Right lung (tissue), 10 donors: ENCODE measurements at places on chromosomes 1 and 21.
A peak's percentile ranks its signal among the peaks of the same experiment; 100 is the strongest.

- DNase-seq = no peak
Measured at GRCh38 chr1:1065265-1065939, 8.7 kb downstream of the RNF223 start.

- DNase-seq = peak; percentile 80
Measured at GRCh38 chr1:183096894-183097293, 73.7 kb downstream of the LAMC1 start.

DNA sequence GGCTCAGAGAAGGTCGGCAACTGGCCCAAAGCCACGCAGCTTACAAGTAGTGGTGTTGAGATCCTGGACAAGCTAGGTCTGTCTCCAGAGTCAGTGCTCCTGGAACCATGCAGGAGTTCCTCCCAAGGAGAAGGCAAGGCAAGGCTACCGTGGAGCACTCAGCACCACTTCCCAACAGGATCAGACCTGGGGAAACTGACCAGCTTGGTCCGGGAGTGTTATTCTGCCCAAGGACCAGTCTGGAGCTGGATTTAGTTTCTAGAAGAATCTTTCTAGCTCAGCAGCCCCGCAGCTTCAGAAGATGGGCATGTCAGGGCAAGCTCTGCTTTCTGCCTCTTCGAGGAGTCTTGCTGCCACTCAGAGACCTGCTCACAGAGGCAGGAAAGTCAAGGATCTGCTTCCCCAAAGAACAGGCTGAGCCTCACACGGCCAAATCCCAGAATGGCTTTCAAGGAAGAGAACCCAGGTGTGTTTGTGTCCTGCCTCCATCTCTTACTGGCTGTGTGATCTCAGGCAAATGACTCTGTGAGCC, 302.8 kb downstream of the MATN1 start:
- DNase-seq = no peak

- peak; percentile 84 for DNase-seq
Measured at GRCh38 chr1:28259934-28260802, 850 bp downstream of the SESN2 start.

- no peak for DNase-seq
Measured at GRCh38 chr21:16070207-16070651, 340.4 kb downstream of the USP25 start.

GRCh38 chr21:32372755-32373154, 20.1 kb downstream of the URB1 start:
- DNase-seq = no peak

DNA sequence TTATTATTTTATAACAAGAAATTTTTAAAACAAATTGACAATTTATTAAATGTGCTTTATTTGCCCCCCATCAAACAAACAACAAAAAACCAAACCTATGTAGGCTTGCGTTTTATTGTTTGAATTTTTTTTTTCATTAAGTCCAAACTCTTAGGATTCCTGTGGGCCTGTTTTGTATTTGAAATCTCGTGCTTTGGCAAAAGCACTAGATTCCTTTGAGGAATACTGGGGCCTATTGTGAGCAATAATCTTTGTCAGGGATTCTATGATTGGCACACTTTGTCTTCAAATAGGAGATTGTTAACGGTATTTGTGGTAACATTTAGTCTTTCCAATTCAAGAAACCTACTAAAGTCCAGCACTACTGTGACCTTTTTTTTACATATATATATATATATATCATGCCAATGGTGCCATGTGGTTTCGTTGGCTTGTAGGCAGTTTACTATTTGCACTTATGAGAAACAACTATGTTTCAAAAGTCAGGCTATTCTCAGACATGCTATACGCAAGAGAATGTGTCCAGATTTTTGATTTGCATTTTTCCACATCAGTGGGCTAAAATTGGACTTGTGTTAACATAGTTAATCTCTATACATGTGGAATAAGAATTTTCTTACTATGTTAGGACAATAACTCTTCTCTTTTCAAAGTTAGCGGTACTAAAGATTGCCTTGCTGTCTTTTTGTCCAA, 70.4 kb upstream of the GREM2 start:
- no peak for DNase-seq

DNA sequence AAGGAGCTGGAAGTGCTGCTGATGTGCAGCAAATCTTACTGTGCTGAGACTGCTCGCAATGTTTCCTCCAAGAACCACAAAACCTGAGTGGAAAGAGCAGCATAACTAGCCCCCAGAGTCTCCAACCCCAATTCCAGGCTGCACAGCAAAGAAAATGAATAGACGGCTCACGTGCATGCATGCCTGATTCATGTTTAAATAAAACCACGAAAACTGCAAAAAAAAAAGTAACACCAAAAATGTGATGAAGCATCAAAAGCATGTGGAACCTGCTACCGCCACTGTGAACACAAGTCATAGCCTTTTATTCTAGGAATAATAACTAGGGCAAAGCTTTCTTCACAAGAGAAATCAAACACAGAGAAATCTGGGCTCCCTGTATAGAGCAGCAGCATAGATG, 9.6 kb upstream of the TRNP1 start:
- DNase-seq = no peak

DNA sequence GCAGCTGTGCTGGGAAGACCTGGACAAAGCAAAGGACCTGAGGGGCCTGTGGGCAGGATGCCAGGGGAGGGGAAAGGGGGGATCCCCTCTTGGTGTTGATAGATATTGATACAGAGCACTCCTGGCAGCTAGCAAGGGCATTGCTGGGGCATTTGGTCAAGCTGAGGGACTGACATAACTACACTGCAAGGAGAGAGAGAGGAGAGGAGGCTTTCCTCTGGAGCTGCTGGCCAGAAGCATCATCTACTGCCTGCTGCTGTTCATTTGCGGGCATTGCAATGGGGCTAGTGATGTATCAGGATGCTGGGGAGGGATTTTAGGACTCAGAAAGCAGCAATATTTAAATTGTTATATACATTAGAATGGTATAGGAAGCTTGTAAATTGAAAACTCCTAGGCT, 142.0 kb downstream of the ZNF648 start:
- no peak for DNase-seq

DNA sequence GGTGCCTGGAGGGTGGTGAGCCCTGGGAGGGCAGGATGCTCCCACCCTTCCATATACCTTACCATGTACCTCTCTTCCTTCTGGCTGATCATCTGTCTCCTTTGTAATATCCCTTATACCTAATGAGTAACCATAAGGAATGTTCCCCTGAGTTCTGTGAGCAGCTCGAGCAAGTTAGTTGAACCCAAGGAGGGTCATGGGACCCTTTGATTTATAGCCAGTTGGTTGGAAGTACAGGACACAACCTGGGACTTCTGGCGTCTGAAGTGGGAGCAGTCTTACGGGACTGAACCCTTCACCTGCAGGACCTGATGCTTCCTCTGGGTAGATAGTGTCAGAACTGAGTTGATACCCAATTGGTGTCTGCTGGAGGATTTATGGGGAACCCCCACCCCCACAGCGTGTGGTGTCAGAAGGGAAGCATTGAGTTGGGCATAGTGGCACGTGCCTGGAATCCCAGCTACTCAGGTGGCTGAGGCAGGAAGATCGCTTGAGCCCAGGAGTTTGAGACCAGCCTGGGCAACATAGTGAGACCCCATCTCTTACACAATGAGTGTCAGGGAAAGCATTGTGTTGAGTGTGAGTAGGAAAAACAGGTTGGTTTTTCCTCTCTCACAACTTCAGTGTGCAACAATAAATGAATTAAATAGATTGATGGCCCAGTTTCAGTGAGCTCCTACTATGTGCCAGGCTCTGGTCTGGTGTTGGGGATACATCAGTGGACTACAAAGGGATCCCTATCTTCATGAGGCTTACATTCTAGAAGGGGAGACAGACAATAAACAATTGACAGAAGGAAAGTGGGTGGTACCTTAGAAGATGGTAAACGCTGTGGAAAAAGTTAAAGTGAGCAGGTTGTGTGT, 16.0 kb downstream of the DNAJC16 start:
- no peak for DNase-seq

- DNase-seq = no peak
Measured at GRCh38 chr1:12457771-12458170, 160.2 kb downstream of the DHRS3 start.

- DNase-seq = peak; percentile 75
Measured at GRCh38 chr1:161200992-161201835, 953 bp upstream of the NDUFS2 start.

GRCh38 chr1:78005755-78006154, 1.0 kb downstream of the DNAJB4 start:
- DNase-seq = peak; percentile 90

DNA sequence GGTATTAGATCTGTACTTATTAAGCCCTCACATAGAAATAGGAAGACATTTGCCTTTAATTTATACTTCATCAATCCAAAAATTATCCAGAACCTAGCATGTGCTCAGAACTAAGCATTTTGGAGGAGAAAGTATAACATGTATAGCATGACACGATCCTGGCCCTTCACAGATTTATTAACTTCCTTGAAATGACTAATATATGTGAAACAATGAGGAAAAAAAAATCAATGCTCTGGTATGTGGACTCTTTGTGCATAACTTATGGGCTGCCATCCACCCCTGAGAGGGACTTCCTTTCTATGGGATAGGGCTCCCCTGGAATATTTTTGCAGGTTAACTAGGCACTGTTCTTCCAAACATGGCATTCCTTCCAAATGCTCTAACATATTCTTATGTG, 36.6 kb downstream of the CCDC185 start:
- no peak for DNase-seq

DNA sequence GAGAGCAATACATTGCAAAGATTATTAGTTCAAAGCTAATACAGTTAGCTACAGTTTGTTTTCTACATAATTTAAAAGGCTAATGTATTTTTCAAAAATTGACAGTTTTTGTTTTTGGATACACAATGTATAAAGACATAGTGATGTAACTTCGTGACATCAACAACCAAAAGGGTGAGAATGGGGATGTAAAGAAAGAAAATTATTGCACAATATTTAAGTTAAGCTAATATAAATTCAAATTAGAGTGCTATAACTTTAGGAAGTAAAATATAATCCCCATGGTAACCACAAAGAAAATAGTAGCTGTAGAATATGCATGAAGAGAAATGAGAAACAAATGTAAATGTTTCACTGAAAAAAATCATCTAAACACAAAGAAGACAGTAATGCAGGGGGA, 334.4 kb upstream of the DEPDC1 start:
- DNase-seq = no peak

GRCh38 chr1:207925210-207925609, 14.3 kb upstream of the CD34 start:
- peak; percentile 79 for DNase-seq

- DNase-seq = no peak
Measured at GRCh38 chr21:42367367-42368165, 1.2 kb upstream of the TFF1 start.

DNA sequence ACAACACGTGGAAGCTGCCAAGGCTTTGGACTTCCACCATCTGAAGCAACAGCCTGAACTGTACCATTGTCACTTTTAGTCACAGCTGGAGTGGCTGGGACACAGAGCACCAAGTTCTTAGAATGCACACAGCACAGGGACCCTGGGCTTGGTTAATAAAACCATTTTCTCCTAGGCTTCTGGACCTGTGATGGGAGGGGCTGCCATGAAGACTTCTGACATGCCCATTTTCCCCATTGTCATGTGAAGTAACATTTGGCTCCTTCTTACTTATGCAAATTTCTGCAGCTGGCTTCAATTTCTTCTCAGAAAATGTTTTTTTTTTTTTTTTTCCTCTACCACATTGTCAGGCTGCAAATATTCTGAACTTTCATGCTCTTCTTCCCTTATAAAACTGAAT, 138.6 kb upstream of the BRINP3 start:
- no peak for DNase-seq

DNA sequence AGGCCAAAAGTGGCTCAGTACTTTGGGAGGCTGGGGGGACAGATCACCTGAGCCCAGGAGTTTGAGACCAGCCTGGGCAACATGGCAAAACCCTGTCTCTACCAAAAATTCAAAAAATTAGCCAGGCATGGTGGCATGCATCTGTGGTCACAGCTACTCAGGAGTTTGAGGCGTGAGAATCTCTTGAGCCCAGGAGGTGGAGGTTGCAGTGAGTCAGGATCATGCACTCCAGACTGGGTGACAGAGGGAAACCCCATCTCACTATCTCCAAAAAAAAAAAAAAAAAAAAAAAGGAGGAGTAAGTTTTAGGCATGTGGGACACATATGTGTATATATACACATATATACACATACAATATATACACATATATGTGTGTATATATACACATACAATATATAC, 165.3 kb upstream of the DPYD start:
- DNase-seq = no peak

DNA sequence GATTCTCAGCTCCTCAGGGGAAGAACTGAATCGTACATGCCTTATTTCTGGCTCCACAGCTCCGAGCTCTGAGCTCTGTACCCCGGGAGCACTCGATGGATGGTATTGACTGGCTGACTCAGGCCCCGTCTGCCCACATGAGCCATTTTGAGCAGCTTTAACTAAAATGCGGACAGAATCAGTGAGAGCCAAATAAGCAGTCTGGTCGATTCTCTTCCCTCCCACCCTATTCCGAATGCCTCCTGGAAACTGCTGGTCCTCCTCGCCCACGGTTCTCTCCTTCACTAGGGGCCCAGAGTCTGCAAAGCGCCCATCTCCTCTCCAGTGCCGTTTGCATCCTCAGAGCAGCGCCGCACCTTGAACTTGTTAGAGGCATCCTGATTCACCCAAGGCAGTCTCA, 125.9 kb upstream of the IRF2BP2 start:
- no peak for DNase-seq

GRCh38 chr1:9774712-9775679, 48.8 kb downstream of the CLSTN1 start:
- no peak for DNase-seq

DNA sequence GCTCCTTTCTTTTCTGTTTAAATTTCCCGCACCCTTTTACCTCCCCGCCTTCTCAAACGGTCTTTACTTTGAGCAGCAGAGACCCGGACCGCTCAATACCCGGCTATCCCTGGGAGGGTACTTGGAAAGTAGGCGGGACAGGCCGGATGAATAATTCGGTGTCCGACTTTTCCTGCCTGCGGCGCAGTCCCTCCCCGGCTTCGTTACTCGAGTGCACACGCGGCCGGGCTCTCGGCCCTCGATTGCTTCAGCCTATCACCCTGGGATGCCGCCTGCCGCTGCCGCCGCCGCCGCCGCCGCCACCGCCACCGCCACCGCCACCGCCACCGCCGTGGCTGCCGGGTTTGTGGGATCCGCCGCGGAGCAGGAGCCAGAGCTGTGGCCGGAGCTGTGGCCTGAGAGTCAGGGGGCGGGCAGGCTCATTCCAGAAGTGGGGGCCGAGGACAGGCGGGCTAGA, 382 bp upstream of the RASAL2 start:
- peak; percentile 94 for DNase-seq

- DNase-seq = no peak
Measured at GRCh38 chr1:155057788-155058211, 5.7 kb upstream of the EFNA4 start.

- no peak for DNase-seq
Measured at GRCh38 chr1:235286667-235287066, 41.3 kb downstream of the ARID4B start.

- DNase-seq = peak; percentile 99
Measured at GRCh38 chr1:225767634-225768540, 9.7 kb upstream of the SRP9 start.
